ENCODE measurements at places on chromosomes 3 and 15.

GRCh38 chr15:37220949-37221670 is 120.8 kb upstream of the MEIS2 start:
- DNase-seq: no peak

DNA sequence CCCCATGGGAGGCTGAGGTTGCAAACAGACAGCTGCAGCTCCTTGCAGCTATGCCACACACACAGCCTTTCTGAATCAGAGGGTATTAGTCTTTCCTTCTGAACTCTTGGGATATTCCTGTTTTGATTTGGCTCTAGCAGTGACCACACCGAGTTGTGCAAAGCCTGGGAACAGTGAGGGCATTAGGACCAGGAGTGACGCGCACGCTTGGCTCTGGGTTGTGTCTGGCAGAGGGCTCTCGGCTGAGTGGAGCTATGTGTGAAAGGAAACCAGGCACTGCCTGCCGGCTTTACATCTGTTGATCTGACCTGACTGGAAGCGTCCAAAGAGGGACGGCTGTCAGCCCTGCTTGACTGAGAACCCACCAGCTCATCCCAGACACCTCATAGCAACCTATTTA is at the start of gene GALNT15:
TSS of gene GALNT15 (plus strand) at position 292 of the 400 bp plus-strand sequence. CDS start 472 bp downstream, outside the sequence.
- no peak for DNase-seq

DNA sequence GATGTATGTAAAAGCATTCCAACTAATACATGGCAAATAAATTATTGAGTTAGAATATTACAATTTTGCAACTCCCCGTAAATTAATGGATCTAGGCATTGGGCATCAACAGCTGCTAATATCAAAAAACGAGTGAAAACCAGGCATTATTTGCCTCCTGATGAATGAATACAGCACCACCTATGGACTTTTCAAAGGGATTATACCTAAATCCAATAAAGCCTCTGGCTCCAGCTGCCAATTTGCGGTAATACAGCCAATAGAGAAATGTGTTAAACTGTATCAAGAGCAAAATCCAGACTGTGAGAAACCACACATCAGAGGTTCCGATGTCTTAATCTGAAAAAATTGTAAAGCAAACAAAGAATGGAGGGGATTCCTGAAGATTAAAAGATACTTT is 16.3 kb upstream of the A4GNT start:
- DNase-seq: peak; percentile 22

DNA sequence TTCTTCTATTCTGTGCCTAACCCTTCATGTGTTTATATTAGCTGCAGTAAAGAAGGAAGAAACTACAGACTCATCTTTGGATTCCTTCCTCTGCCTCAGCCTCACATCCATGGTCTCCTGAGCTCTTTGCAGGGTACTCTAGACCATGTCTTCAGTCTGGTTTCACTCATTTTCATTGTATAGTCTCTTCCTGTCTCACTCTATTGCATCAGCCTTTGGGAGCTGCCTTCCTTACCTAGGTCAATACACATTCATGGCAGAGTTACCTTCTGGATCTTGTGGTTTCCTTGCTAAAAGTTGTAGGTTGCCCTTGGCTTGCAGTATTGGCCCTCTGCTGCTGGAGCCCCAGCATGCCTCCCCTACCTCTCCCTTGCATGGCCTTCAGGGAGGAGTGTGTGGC is 31.5 kb upstream of the SCAANT1 start:
- no peak for DNase-seq

GRCh38 chr3:184345317-184346144 is 8.1 kb downstream of the FAM131A start:
- peak; percentile 87 for DNase-seq

DNA sequence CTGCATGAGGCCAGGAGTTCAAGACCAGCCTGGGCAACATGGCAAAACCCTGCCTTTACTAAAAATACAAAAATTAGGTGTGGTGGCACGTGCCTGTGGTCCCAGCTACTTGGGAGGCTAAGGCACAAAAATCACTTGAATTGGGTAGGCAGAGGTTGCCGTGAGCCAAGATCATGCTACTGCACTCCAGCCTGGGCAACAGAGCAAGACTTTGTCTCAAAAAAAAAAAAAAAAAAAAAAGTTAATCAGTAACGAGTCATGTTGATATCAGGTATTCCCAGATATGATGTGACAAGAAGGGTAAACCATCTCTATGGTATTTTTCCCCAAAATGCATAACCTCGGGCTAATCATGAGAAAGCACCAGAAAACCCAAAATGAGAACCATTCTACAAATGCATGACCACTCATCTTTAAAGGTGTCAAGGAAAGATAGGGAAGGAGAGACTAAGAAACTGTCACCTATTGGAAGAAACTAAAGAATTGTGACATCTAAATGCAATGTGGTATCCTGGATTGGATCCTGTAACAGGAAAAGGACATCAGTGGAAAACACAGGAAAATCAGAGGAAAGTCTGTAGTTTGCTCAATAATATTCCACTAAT is 66.5 kb upstream of the MAP4 start:
- DNase-seq: no peak

- peak; percentile 36 for DNase-seq
Observed at GRCh38 chr3:134754768-134755559, 40.1 kb upstream of the EPHB1 start.

DNA sequence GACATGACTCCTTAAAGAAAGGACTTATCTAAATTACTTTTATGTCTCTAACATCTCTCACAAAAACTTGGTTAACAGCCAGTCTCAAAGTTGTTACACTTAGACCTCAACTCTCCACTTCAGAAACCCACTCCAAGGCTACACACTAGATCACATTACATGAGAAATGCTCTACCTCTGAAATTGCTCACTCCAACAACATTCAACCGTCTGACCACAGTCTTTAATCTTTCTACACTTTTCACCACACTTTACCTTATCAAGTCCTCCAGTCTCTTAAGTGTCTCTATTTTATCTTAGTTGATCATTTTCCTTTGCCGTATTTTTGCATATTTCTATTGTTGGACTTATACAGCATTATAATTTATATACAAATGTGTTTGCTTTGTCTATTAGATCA is 5.8 kb downstream of the SLC12A6 start:
- DNase-seq: no peak

- peak; percentile 50 for DNase-seq
Observed at GRCh38 chr3:12471241-12471640, 13.0 kb upstream of the TSEN2 start.

GRCh38 chr3:181933052-181933618 is 221.4 kb downstream of the SOX2 start:
- DNase-seq: no peak

- DNase-seq: no peak
Observed at GRCh38 chr3:184757022-184757651, 45.3 kb upstream of the MAGEF1 start.

DNA sequence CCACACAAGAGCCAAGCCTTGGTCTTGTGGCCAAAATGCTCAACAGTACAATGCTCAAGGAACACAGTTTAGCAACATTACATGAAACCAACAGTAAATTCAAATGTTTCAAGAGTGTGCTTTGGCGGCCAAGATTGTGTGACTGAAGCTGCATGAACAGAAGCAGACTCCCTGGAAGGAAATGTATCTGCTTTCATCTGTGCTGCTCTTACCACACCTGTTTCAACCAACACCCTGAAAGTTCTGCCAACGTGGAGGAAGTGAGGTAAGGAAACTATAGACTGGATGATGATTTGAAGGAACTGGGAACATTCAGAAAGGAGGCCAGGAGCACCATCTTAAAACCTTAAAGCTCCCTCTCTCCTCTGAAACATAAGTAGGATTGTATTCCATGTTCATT is 55.7 kb downstream of the MB21D2 start:
- no peak for DNase-seq

- no peak for DNase-seq
Observed at GRCh38 chr3:193030276-193030675, 112.6 kb upstream of the MB21D2 start.

- peak; percentile 32 for DNase-seq
Observed at GRCh38 chr3:45929042-45929679, 14.1 kb upstream of the CXCR6 start.

GRCh38 chr3:124210899-124211298 is 219.0 kb upstream of the ROPN1 start:
- DNase-seq: no peak

DNA sequence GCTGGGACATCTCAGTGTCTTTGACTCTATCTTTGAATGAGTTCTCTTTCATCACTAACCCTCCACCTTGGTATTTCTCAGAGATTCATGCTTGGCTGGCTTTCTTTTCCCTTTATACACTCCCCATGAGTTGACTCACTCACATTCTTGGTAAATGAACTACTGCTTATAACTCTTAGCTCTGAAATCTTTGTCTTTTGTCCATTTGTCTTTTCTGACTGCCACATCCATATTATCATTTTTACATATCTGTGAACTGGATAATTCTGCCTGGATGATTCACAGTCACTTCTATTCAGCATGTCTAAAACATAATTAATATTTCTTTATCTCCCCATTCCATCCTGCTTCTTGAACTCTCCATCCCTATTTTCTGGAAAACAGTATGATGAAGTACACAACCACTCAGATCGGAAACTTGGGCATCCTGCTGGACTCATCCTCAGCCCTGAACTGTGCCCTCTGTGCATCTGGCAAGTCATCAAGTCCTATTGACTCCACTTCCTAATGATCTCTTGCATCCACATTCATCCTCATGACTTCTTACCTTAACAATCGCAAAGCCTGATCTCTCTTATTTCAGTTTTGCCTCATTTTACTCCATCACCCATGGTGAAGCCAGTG is 66.9 kb downstream of the KCNAB1 start:
- no peak for DNase-seq

- DNase-seq: no peak
Observed at GRCh38 chr15:55606214-55606613, 18.1 kb upstream of the PYGO1 start.

DNA sequence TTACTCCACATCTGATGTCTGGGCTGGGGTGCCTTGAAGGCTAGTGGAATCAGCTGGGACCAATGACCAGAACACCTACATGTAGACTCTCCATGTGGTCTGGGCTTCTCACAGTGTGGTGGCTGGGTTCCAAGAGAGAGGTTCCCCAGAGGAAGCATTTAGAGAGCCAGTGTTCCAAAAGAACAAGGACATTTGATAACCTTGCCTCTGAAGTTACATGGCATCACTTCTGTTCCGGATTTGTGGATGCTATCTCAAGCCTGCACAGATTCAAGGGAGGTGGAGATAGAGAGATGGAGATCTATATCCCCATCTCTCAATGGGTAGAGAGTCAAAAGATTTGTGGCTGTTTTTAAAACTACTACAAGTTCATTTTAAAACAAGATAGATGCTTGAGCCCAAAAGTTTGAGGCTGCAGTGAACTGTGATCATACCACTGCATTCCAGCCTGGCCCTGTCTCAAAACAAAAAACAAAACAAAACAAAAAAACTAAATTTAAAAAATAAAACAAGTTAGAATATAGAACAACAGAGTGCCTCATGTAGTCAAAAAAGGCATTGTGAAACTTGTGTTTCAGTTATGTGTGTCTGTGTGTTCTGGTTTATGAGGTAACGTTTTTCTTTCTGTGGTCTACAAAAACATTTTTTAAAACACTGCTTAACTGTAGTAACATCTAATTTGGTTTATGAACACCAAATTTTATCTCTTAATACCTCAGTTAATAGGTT is 44.8 kb downstream of the PDE8A start:
- DNase-seq: no peak

DNA sequence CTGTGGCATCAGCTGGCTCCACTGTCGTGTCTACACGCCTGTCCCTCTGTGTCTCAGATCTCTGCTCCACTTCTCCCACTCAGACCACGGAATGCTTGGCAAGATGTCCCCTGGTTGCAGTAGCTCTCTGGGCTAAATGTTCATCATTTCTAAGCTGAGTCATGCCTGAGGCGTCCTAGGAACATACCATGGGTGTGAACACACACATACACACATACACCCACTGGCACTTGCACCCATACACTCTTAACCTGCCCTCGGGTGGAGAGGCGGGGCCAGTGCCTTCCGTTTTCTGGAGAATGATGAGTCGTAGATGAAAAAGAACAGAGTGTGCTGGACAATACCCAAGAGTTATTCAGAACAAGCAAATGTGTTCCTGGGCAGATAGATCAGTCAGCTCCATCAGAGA is 72.4 kb downstream of the SENP2 start:
- DNase-seq: peak; percentile 78

GRCh38 chr3:46695962-46696894 is 2.7 kb upstream of the ALS2CL start:
- DNase-seq: no peak

GRCh38 chr3:65413891-65414290 is 624.8 kb downstream of the MAGI1 start:
- DNase-seq: no peak

DNA sequence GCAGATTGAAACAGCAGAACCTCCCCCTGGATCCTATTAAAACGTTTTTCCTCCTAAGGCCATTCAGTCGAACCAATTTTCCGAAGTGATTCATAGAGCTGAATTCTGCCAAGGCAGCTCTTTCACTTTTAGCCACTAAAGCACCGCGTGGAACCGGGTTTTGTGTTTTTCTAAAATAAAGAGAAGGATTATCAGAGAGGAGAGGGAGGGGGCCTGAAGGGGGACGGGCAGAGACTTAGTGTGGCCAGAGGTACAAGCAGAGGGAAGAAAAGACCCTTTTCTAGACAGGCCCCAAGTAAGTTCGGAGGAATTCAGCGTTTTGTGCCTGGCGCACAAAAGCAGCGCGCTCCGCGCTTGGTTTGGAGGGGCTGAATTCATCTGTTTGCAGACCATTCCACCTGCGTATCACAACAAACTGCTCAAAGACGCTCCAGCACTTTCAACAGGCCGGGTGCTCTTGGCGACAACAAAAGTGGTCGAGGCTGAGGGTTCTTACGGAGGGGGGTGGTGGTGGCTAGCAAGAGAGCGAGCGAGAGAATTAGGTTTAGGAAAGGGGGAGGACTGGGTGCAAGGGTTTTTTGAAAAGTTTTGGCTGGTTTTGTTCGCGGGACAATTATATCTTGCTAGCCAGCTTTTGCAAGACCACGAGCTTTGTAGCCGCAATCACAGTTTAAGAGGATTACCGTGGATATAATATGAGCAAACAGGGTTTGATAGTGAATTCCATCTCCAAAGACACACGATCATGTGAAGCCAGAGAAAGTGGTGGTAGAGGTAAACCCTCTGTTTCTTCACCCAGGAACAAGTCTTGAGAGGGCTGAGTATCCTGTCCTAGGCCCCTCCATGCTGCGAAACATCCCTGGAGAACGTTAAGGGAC is 1.2 kb upstream of the FEZF2 start:
- DNase-seq: no peak

DNA sequence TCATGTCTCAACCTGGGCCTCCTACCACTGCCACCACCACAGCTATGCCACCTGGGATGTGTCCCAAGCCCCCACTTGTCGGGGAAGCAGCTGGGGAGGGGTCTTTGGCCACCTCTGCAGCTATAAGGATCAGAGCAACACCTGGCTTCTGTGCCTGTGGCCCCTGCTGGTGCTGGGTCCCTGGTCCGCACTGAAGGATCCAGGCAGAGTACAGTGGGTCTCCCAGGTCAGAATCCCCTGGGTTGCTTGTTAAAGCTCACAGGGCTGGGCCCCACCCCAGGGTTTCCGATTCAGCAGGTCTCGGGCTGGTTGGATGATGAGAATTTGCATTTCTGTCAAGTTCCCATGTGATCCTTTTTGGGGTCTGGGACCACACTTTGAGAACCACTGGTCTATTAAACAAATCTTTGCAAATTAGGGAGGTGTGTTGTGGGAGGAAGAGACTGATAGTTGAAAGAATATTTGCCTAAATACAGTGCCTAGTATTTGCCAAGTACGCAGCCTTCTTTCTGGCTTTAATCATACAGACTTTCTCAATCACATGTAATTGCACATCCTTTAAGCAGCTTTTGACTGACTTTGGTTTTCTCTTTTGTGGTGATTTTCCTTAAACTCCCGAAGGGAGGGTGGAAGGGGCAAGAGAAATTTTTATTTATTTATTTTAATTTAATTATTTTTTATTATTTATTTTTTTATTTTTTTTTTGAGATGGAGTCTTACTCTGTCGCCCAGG is 127.3 kb downstream of the IGF1R start:
- no peak for DNase-seq

- DNase-seq: no peak
Observed at GRCh38 chr3:9409981-9410854, 12.8 kb downstream of the SETD5 start.
